ENCODE measurements at places on chromosomes 6 and 20.
A peak's percentile ranks its signal among the peaks of the same experiment; 100 is the strongest.

GRCh38 chr20:63736893-63737694 is 630 bp downstream of the LIME1 start:
- DNase-seq: no peak

DNA sequence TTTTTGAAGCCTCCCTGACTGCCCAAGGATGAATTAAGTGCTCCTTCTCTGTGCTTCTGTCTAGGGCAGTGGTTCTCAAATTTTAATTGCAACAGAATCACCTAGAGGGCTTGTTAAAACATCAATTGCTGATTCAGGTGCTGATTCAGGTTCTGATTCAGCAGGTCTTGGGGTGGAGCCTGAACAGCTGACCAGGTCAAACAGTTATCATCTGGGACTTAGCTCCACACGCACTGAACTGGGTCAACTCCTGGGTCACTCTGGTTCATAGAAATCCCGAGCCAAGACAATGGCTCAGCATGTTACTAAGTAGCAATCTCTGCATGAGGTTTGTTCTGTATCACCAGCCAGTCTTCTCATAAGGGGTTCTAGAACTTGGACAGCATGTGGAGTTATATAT is 192.3 kb downstream of the GJA1 start:
- DNase-seq: no peak

DNA sequence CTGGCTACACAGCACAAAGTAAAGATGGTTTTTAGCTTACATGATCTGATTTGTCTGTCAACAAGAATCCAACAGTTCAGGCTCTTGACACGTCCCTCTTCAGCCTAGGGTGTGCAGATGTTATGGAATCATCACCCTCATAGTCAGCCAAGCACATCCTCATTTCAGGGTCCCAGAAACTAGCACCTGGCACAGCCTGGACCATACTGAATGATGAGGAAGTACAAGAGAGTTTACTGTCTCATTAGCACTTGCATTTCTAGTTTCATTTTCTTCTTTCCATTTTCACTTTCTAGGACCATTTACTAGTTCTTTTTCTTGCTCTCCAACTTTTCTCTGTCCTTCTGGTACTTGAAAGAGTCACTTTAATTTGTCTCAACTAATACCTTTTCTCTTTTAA is 6.5 kb downstream of the RIPOR2 start:
- no peak for DNase-seq

- DNase-seq: peak; percentile 32
These were observed 106.5 kb upstream of the LAMP5 start for GRCh38 chr20:9407805-9408421.

DNA sequence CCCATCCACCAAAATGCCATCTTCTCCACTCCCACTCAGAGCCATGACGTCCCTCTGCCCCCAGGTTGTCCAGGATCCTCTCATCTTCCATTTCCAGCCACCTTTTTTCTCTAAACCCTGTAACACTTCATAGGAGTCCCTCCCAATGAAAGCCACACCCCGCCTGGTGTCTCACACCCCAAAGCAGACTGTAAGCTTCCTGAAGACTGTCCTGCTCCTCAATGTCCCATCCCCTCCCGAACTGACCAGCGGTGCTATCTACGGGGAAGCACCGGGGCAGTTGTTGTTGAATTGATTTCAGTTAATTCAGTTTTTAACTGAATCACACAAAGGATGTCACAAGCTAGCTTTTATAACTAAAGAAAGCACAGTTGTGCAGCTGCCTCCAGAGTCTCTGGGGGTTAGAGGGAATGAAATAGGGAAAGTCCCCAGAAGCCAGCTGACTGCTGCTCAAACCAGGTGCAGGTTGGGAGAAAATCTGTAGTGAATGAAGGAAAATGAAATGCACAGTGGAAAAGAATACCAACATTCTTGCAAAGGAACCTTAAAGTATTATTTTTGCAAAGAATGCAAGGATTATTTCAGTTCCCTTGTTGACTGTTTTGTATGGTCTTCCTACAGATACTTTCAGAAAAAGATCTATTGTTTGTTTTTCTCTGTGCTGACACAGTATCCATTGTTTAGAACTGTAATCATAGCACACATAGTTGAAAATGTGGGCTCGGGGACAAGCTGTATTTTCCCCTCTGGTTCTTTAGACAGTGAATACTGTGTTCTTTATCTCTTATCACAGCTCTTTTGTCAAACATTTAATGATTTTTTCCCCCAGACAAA is 222.6 kb upstream of the QKI start:
- no peak for DNase-seq

GRCh38 chr6:16179970-16180431 is 51.1 kb downstream of the MYLIP start:
- no peak for DNase-seq

GRCh38 chr20:15297059-15297875 is 959.9 kb upstream of the FLRT3 start:
- no peak for DNase-seq

DNA sequence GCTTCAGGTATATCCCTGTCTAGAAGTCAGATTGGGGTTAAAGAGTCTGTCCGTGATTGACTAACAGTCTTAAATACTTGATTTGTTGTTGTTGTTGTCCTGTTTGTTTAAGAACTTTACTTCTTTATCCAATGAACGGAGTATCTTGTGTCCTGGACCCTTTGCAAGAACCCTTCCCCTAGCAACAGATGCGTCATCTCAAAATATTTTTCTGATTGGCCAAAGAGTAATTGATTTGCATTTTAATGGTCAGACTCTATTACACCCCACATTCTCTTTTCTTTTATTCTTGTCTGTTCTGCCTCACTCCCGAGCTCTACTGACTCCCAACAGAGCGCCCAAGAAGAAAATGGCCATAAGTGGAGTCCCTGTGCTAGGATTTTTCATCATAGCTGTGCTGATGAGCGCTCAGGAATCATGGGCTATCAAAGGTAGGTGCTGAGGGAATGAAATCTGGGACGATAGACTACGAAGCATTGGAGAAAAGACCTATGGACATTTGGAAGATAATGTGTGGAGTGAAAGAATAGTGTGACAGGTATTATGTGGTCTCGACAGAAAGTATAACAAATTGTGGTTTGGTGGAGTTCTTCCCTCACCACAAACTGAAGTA is at the start of gene HLA-DRA:
Gene HLA-DRA (plus strand): TSS at position 286 of the 613 bp plus-strand sequence. CDS start 64 bp downstream, at position 350.
- no peak for DNase-seq

DNA sequence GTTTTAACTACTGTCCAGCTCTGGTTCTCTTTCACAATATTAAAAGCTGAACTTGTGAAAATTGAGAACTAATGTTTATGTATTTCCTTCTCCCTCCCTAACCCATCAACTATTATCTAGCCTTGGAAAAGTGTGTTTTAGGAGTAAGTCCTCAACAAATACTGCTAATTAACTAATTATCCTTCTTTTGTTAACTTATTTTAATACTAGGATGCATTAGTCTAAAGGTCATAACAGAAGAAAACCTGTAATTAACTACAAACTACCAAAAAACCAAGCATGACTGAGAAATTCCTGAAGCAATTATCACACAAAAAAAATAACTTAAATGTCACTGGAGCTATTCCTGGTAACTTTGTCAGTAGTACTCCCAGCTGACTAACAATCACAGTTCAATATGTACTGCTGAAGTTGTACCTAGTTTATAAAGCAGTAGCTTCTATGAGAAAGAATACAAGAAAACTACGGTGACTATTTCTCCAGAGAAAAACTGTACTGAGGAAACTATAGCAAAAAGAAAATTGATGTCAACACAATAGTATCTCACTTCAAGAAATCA is 301.9 kb downstream of the LAMA2 start:
- DNase-seq: no peak

GRCh38 chr20:3224681-3225421 is 14.1 kb downstream of the SLC4A11 start:
- no peak for DNase-seq

DNA sequence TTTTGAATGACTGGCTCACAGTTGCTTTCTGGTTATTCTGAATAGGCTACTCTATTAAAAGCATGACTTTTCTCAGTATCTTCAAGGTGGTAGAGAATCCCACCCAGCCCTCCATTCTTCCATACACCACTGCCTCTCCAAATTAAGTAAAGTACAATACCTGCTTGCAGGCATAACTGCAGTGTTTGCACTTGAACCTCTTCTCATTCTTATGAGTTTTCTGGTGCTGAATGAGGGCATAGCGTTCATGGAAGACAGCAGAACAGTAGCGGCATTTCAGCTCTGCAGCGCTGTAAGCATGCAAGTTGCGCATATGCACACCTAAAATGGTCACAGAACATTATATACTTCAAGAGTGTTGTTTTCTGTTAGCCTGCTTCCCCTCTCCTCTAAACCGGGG is 12.5 kb downstream of the CTCFL start:
- DNase-seq: no peak

DNA sequence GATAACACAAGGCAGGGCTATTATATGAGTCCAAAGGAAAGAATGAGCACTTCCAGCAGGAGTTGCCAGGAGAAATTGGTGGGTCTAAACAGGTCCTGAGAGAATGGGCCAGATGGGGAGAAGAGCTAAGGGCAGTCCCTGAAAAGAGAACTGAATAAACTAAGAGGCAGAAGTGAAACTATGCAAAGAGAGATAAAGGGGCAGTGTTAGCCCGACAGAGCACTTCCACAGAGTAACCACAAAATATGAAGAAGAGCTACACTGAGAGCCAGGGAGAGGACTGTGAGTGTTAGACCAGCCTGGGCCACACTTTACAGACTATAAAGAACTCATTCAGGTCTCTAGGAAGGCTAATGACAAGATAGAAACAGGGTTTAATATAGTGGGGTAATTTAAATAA is 43.8 kb downstream of the RALGAPA2 start:
- no peak for DNase-seq

DNA sequence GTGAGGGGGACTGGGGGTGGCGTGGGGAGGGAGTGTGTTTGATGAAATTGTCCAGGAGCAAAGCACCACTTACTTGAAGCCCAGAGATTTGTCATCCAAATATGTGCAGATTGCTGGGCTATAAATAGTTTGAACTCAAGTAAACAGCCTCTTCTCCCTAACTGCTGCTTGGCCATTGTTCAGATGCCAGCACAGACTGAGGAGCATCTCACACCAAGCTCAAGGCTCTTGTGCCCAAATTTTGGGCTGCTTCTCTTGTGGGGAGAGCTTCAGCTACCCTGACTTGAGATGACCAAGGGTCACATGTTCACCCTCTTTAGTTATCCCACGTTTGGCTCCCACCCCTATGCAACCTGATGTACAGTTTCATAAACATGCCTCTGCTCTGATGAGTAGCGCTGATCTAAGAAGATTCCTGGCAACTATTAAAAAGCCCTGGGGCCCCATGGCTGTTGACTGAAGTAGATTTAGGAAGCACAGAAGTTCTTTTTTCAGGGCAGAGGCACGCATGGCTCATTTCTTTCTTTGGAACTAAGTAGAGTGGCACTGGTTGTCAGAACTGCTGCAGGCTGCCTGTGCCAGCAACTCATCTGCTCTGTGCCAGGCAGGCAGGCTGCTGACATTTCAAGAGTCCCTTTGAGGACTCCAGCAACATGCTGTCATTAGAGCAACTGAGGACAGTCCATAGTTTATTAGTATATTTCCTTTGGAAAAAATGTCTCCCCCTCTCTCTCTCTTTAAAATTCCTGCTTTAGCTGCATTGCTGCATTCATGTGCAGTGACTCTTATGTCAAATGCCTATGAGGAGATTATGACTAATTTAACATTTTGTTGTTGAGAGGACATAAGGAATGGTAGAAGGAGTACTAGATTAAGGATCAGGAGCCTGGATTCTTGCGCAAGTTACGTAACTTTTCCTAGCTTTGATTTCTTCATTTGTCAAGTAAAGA is 9.6 kb upstream of the PKIG start:
- no peak for DNase-seq

GRCh38 chr6:131139599-131139998 is 4.3 kb downstream of the AKAP7 start:
- no peak for DNase-seq

GRCh38 chr20:43102394-43102793 is 87.3 kb downstream of the PTPRT start:
- DNase-seq: no peak
